T47D (cell line): ENCODE measurements at places on chromosomes 7 and 10.

- no peak for DNase-seq
Measured at GRCh38 chr7:51640841-51641240, 324.2 kb upstream of the COBL start.

DNA sequence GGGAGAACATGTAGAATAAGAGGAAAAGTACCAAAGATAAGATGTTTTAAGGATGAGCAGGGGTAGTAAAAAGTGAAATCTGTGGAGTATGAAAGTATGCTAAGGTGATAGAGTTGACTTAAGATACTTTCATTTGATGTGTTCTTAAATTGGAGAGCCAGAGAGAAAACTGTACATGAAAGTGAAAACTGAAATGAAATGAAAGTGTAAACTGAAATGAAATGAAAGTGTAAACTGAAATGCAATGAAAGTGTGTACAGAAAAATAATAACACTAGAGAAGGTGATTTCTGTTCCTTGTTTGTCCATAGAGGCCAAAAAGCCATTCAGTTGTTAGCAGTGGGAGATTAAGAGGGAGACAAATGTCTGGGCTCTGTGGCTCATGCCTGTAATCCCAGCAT lies 17.5 kb downstream of the AHR start:
- no peak for DNase-seq

DNA sequence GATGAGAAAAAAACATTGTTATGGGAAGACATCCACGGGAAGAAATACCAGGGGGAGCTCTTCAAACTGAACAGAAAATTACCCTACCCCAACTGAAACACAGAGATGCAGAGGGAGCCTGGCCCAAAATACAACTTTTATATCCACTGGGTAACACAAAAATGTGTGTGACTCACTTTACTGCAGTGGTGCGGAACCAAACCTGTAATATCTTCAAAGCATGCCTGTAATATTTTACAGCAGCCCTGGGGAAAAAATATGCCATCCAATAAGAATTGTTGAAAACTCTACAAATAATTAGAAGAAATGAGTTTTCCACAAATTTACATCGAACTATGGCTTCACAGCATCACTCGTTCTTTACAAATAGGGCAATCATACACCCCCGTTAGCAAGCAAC lies 49.8 kb upstream of the SRRM3 start:
- no peak for DNase-seq

DNA sequence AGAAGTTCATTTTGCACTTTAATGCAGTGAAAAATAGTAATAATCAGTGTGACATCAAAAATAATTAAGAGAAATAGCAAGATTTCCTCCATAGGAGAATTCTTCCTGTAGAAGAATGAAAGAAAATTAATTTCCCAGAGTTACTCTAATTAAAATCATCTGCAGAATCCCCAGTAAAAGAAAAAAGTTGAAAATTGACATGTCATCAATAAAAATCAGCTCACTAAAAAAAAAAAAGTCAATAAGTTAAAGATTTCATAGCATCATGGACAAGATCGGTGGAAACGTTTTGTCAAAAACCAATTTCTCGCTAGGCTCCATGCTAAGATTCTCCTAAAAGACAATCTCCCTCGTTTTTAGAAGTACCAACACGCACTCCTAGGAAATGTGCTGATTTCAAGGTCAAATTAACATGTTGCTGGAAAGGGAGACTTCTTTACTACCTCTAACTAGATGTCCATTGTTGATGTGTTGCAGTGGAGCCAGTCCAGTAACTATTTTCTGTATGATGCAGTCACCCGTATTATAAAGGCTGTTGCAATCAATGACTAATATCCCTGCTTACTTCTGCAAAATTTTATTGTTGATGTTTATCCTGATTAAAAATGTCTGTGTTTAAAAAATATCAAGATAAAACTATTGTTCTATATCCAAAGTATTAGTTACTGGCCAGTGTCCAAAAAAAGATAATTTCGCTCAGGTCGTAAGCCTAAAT lies 591.9 kb upstream of the MGMT start:
- no peak for DNase-seq

GRCh38 chr7:155237730-155238129 lies 59.9 kb upstream of the INSIG1 start:
- DNase-seq = no peak

DNA sequence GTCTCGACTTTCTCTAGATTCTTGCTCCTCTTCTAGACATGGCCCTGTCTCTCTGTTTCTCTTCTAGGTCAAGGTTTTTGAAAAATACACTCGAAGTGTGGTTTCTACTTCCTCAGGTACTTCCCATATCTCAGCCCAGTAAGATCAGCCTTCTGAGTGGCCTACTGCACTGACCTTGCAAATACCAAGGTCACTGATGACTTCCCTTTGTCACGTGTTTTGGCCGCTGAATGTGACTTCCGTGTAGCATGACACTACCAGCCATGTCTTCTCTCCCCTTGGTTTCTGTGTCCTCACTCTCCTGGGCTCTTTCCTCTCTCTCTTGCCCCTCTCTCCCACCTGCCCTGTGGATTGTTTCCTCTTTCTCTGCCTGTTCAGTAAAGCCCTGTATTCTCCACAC lies 7.9 kb upstream of the WIPF3 start:
- no peak for DNase-seq

GRCh38 chr7:157662981-157663716 lies 326.3 kb downstream of the DNAJB6 start:
- no peak for DNase-seq

DNA sequence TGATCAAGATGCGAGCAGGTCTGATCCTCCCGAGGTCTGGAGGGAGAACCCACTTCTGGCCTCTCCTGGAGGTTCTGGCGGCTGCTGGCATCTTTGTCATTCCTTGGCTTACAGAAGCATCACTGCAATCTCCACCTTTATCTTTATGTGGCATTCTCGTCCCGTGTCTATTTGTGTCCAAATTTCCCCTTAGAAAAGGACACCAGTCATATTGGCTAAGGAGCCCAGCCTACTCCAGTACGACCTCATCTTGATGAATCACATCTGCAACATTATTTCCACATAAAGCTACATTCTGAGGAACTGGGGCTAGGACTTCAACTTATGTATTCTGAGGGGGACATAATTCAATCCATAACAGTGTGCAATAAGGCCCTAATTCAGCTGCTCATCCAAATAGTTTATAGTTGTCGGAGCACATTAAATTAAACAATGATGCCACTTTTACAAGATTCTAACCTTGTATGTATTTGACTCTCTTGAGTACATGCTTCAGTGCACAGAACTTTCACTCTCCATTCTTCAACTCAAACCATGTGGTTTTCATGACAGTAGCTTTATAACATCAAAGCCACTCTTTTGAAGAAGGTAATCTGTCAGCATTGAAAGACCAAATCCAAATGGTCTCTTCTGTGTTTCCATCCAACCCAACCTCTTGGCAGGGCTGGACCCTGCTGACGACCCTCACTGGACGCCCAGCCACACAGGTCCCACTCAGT lies 86.2 kb upstream of the DDC start:
- no peak for DNase-seq

GRCh38 chr7:115728518-115728917 lies 302.0 kb downstream of the TFEC start:
- DNase-seq = no peak

DNA sequence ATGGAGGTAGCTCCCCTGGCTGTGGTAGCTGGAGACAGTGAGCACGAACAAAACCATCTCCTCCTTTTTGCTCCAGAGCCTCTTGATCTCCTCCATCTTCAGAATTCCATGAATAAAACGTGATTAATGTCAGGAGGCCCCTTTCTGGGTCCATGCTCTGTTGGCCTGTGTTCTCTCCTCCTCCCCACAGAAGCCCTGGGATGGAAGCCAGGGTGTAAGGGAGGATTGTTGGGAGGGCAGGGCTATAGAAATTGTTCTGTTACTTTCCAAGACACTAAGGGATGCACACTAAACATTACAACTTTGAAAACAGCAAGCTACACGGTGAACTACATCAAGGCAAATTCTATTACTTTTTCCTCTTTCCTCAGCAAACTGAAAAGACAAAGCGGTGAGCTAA lies 96.3 kb downstream of the RNF216 start:
- DNase-seq = no peak

GRCh38 chr7:108103558-108104298 lies 26.4 kb downstream of the LAMB4 start:
- peak; percentile 75 for DNase-seq

- DNase-seq = no peak
Measured at GRCh38 chr7:132779164-132779563, 202.9 kb upstream of the PLXNA4 start.

DNA sequence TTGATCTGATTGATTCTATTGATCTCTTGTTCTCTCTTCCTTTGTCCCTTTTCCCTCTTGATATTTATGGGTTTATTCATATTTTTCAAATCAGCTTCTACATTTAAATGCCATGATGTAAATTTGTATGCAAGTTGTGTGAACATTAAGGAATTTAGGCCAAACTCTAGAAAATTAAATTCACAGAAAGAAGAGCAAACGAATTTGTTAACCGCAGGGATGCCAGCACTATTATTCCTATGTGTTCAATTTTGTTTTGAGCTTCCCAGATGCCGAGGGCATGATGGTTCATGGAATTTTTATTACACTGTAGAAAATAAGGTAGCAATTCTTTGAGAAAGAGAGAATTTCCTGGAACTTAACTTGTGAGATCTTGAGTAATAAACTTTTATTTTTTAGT lies 220.9 kb downstream of the BUB3 start:
- no peak for DNase-seq

DNA sequence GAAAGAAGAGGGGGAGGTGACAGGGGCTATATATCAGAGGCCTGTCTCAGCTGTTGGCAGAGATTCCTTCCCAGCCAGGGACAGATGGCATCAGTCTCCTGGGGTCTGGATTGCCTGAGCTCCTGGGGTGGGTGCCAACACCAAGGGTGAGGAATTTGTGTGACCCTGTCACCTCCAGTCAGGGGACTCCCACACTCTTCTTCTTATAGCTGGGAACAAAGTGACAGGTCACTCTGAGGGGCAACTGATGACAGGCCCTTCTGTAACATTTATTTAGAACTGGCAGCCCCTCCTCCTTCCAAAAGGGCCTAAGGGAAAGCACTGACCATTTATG lies 53.7 kb upstream of the DUSP5 start:
- DNase-seq = no peak

DNA sequence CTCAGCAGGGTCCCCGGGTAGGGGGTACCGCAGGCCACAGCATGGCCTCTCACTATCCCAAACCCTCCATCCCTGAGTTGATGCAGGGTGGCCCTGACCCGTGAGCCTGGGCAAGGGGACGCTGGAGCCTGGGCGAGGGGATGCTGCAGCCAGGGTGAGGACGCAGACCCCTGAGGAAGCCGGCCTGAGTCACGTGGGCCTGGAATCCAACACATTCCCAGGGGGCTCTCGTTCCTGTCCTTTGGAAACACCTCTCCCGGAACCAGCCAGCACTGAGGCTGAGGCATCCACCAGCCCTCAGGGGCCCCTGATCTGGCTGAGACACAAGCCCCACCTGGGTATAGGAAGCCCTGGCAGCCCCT lies 61.5 kb upstream of the NKX6-2 start:
- no peak for DNase-seq

- no peak for DNase-seq
Measured at GRCh38 chr7:36825501-36825900, 101.2 kb upstream of the AOAH start.

DNA sequence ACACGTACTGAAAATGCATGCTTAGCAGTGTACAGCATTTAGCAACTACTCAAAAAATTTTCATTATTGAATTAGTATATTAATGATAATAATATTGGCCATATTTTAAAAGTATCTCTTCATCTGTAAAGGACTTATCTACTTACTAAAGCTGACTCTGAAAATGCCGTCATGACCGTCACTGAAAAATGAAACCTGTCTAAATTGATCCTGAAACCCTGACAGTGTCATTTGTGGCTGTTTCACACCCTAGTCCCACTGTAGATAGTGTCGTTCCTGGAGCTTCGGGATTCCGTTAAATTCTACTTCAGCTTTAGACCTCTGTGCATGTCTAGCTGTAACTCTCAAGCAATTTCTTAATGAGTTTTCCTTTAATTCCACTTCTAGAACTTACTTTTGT lies 35.8 kb upstream of the EZH2 start:
- DNase-seq = no peak

DNA sequence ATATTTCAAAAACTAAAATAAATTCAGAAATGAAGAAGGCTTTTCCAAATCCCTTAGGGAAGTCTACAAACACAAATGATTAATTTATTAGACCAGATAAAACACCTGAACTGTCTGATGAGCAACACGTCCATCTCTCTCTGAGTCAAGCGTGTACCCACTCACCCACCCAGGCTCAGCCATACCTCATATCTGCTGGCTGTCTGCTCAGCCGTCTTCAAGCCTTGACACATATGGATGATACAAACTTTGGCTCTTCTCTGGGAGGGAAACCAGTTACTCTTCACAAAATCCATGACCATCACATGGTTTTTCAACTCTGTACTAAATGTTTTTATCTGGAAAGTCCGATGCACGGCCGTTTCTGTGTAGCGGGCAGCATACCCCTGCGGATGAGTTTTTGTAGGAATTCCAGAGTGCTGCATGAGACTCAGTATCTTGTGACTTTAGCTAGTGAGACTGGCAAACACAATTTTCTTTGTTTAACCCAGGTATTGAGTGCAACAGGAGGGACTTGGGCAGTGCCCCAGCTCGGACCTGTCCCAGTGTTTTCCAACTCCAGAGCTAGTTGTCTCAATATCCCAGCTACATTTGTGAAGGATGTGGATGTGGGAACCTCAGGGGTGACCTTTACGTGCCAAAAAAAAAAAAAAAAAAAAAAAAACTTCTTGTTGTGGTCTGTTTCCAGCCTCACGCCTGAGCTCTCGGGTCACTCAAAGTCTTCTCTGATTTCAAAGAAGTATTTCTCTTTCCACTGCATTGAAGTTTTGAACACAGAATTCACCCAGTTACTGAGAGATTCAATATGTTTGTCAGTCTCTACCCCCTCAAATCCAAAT lies at the start of gene C10orf90:
TSS of gene C10orf90 (minus strand) at position 638 of the 839 bp plus-strand sequence. CDS start at position 425, 213 bp downstream.
- no peak for DNase-seq

- no peak for DNase-seq
Measured at GRCh38 chr10:111836064-111836463, 347.5 kb downstream of the GPAM start.

GRCh38 chr10:22042557-22043326 lies 39.2 kb upstream of the DNAJC1 start:
- peak; percentile 23 for DNase-seq
